ENCODE measurements at places on chromosomes 12 and 14. TPM values are rescaled to one million over a fixed set of nuclear protein-coding genes. Genes with fewer than 3 reads are reported as not detected.

- no peak for DNase-seq
These were observed 38.7 kb downstream of the TTC8 start for GRCh38 chr14:88863167-88863566.

DNA sequence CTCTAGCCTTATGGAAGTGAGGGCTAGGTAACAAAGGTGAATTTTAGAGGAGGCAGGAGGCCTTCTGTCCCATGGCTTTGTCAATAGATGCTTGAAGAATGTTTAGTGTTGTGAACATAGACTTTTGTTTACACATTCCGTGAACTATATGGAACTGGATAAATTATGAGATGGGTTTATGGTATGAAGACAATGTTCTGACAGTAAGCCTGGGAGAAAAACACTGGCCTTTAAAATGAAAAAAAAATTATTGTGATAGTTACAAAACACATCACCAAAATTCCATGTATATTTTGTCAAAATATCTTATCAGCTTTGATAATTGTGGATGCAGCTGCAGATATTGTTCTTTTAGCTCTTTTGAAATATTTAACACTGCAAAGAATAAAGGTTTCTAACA is 251.5 kb upstream of the DCN start:
- no peak for DNase-seq

GRCh38 chr14:69547701-69548348 is 26.8 kb downstream of the CCDC177 start:
- no peak for DNase-seq

DNA sequence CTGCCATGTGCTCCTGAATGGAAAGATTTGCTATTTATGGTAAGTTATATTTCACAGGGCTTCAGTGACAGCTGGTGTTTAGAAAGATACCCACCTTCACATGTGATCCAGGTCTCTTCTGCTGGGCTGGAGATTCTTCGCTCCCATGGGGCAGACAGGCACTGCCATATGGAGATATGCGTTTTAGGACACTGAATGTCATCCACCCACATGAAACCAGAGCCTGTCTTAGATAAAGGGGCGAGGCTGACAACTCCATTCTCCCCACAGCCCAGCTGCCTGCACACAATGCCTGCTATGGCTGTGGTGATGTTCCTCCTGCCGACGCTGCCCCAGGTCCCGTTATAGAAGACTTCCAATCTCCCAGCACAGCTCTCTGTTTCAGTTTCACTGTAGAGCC is 69.4 kb downstream of the ACSM4 start:
- no peak for DNase-seq

- DNase-seq, result no peak
These were observed 77.9 kb downstream of the PTGER2 start for GRCh38 chr14:52391881-52392615.

DNA sequence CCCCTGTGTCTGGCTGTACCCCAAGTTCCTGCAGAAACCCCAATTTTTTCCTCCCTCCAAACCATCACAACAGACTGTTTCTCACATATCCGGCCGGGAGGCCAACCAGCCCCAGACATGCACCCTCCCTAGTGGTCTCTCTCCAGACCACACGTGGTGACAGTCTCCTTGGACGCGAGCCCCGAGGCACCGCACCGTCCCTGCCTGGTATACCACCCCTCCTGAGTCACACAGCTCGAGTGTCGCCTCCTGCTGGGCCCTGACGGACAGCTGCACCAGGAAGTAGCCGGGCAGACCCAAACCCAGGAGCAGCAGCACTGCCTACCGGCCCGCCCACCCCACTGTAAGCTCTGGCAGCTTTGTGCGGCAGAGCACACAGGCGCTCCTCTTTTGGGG is 97.4 kb downstream of the RFLNA start:
- peak; percentile 87 for DNase-seq

DNA sequence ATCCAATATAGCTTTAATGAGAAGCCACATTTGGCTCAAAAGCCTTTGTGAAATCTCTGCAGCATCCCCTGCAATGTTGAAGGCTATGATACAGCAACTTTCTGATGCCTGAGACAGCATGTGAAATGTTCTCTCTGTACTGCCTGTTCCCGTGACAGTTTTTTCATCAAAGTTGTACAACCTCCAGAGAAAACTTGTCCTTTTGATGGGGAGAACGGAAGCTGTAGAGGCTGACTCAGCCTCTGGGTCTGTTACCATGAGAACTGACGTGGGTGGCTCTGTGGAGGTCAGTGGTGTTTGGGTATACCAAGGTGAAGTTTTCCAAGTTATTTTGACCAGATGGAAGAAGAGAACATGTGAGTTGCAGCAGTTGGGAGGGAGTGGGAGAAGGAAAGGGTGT is 17.0 kb downstream of the SLC4A8 start:
- DNase-seq, result no peak

GRCh38 chr14:103000291-103000921 is 56.9 kb downstream of the CDC42BPB start:
- no peak for DNase-seq

DNA sequence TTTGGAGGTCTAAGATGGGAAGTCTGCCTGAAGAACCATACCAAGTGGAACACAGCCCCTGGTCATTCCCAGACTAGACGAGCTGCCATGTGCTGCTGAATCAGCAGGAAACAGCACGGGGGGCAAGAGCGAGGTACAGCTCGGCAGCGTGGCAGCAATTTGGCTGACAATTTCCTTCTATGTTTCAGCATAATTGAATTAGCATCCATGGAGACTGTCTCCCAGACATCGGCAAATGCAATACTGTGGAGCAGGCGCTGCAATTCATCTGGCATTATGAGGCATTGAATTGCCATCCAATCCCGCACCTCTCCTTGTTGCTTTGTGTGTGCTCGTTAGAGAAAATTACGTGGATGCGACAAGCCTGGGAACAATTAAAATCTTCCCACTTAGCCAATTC is 46.0 kb upstream of the CCDC60 start:
- DNase-seq, result no peak

DNA sequence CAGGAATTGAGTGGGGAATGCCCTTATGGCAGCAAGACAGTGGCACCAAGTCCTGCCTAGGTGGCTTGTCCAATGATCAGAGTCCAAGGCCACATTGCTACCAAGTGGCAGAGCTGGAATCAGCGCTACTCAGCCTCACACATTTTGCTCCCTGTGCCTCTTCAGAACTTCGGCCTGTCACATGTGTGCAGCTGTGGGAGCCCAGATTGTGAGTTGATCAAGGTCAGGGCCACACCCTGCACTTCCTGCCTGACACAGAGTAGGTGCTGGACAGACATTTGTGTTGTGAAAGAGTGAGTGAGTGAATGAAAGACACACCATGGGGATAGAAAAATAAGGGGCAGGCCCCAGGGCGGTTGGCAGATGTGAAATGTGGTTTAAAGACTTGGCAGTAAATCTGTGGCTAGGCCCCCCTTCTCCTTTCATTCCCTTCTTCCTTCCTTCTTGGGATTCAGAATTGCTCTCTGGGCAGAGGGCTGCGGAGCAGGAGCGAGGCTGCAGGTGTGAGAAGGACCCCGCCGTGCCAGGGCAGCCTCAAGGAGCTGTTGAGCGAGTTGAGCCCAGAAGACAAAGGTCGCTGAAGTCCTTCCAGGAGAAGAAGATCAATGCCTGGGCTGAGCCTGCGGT is 83.5 kb downstream of the SLC25A47 start:
- DNase-seq, result no peak

DNA sequence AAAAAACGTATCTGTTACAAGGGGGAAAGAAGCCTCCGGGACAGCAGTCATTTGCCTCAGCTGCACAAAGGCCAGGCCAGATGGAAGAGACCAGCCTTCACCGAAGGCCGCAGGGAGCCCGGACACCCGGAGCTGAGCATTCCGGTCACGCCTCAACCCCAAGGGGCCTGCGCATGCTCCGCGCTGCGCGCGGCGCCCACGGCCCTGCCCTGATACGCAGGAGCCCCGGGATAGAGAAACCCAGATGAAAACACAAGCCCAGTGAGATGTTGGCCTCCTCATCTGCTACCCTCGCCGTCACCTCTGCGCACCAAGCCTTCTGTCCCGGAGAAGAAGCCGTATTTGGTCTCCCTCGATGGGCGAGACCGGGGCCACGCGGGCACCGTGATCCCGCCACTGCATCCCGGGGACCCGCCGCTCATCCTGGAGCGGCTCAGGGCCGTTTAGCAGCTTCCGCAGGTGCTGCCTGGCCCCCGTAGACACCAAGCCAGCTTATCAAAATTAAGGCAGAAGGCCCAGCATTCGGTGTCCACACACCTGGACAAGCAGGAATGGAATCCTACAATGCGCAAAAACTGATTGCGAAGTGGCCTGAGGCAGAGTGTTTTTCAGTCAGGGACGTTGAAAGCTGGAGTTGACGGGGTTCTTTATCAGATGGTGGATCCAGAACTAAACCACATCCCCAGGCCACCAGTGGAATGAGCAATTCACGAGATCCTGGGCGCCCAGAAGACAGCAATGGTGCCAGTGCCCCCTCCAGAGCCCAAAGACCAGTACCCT is 2.6 kb downstream of the OR8S1 start:
- DNase-seq, result no peak

GRCh38 chr12:52121824-52122539 is 42.5 kb downstream of the SMIM41 start:
- DNase-seq, result no peak

DNA sequence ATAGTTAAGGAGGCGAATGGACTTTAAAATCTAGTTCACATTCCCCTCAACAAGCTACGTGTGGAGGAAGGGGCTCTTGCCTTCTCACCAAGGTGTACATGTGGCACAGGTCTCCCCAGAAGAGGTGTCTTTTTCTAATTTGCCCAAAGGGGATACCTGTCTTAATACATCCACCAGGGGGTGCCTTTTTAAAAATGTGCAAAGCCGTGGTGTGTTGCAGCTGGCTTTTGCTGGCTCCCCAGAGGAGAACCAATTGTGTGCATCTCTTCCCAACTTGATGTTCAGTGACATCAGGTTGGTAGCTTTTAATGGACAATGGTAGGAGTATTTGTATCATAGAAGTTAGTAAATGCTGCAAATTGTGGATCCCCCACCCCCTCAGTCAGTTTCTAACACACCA is 33.8 kb downstream of the CREBL2 start:
- DNase-seq, result no peak

- no peak for DNase-seq
These were observed 446.9 kb downstream of the ATP23 start for GRCh38 chr12:58388261-58388660.

SPRYD3 gene
- total RNA-seq, result 33.5 TPM

PRB3 gene
- total RNA-seq, result not detected

P2RX2 gene
- total RNA-seq, result not detected

CEP290 gene
- total RNA-seq, result 8.7 TPM

HOXC9 gene
- not detected for total RNA-seq

PLEK2 gene
- total RNA-seq, result 2.1 TPM

DAO gene
- total RNA-seq, result not detected

GLIPR1L2 gene
- 3.8 TPM for total RNA-seq

DDX54 gene
- total RNA-seq, result 38.0 TPM

Measured in right atrium auricular region (tissue), 2 donors.